ENCODE measurements at places on chromosomes 7 and 10. TPM values are rescaled to one million over a fixed set of nuclear protein-coding genes. Genes with fewer than 3 reads are reported as not detected.

Gene INHBA
- total RNA-seq: 0.19 TPM

GRCh38 chr7:131300572-131301466 is 26.9 kb upstream of the MKLN1 start:
- H3K27ac ChIP-seq: no peak overlapping the region
- H3K36me3 ChIP-seq: no peaks in the 10 kb centered on the region
- no peaks in the 10 kb centered on the region for H3K27me3 ChIP-seq
- DNase-seq: no peak
- no peaks in the 10 kb centered on the region for H3K4me1 ChIP-seq

Gene UNCX
- total RNA-seq: not detected

- H3K36me3 ChIP-seq: no peaks in the 10 kb centered on the region
- no peak overlapping the region for H3K27ac ChIP-seq
- H3K4me3 ChIP-seq: no peak overlapping the region
- DNase-seq: no peak
Observed at GRCh38 chr10:112735041-112735695, 214.9 kb upstream of the TCF7L2 start.

Gene TMEM213
- total RNA-seq: not detected

- no peaks in the 10 kb centered on the region for H3K4me1 ChIP-seq
- no peak overlapping the region for H3K4me3 ChIP-seq
- DNase-seq: no peak
- H3K36me3 ChIP-seq: no peaks in the 10 kb centered on the region
- no peak overlapping the region for H3K27ac ChIP-seq
Observed at GRCh38 chr10:18545621-18546305, 105.6 kb downstream of the NSUN6 start.

Gene NAPEPLD
- total RNA-seq: 61.4 TPM

DNA sequence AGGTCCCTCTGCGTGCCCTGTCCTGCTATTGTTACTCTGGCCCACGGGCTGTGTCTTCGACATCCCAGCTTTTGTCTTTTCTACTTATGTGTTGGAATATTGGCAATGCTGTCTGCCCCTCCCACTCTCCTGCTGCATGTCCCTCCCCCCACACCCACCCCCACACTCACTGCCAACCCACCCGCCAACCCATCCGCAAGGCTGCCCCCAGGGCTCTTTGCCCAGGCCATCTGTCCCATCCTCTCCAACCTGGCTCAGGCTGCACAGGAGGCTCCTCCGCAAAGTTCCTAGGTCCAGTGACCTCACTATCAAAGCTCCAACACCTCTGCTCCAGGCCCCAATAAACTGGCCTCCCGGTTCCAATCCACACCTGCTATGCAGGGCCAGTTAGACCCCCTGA is 167.1 kb upstream of the PRR15 start:
- no peak overlapping the region for H3K27ac ChIP-seq
- H3K36me3 ChIP-seq: no peaks in the 10 kb centered on the region
- no peaks in the 10 kb centered on the region for H3K4me1 ChIP-seq
- H3K27me3 ChIP-seq: no peaks in the 10 kb centered on the region
- H3K4me3 ChIP-seq: no peak overlapping the region

Gene NANOS1
- 0.30 TPM for total RNA-seq

DNA sequence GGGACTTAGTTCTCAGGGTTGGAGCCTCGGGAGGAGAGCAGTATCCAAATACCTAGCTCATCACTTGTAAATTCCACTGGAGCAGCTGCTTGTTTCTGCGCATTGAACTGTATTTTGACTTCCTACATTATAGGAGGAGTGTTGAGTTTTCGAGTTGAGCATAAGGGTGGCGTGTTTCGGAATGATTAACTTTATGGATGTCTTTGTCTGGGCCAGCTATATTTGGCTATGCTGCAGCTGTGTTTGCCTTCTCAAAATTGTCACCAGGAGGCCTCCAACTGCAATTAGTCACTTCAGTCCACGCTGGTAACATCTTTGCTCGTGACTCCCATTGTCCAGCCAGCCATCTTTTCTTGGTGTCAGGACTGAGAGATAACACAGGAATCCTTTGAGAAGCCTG is 9.1 kb downstream of the CELF2 start:
- no peaks in the 10 kb centered on the region for H3K4me1 ChIP-seq
- H3K27me3 ChIP-seq: no peaks in the 10 kb centered on the region
- no peak overlapping the region for H3K27ac ChIP-seq
- no peak for DNase-seq

Gene PTER
- 20.5 TPM for total RNA-seq

GRCh38 chr7:41187322-41187721 is 515.6 kb downstream of the INHBA start:
- H3K27ac ChIP-seq: no peak overlapping the region
- DNase-seq: no peak
- H3K36me3 ChIP-seq: no peaks in the 10 kb centered on the region
- no peaks in the 10 kb centered on the region for H3K4me1 ChIP-seq

Gene LIPF
- total RNA-seq: not detected

DNA sequence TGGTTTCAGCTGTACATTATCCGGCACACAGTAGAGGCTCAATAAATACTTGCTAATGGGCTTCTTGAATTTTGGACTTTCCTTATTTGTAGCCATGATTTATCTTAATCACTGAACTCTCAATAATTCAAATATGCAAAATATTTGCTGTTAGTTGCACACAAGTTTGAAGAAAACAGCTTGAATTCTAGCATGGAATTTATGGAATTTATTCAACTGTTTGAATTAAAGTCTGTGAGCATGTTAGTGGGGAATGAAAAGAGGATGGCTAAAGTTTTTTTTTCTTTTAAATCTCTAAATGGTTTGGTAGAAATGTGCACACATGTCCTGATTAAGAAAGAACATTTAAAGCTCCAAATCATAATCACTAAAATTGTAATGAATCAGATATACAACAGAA is 42.5 kb downstream of the SIRT1 start:
- no peak for DNase-seq
- H3K36me3 ChIP-seq: no peaks in the 10 kb centered on the region
- H3K4me1 ChIP-seq: no peaks in the 10 kb centered on the region

Gene TRIM50
- total RNA-seq: not detected

GRCh38 chr7:97019710-97020225 is 4.9 kb downstream of the DLX5 start:
- no peak overlapping the region for H3K4me3 ChIP-seq
- no peak overlapping the region for H3K27ac ChIP-seq
- H3K4me1 ChIP-seq: no peaks in the 10 kb centered on the region
- peaks cover 92% of the 10 kb centered on the region for H3K27me3 ChIP-seq
- H3K36me3 ChIP-seq: no peaks in the 10 kb centered on the region

Data from colonic mucosa (tissue), 4 donors.